ENCODE measurements at places on chromosomes 3 and 15. TPM values are rescaled to one million over a fixed set of nuclear protein-coding genes. Genes with fewer than 3 reads are reported as not detected.

The PIF1 gene
- 28.8 TPM for total RNA-seq

The ELL3 gene
- 2.7 TPM for total RNA-seq

The SH2D7 gene
- not detected for total RNA-seq

The NOP10 gene
- 210 TPM for total RNA-seq

The BCL6 gene
- 17.0 TPM for total RNA-seq

The PLD1 gene
- 16.7 TPM for total RNA-seq

The MINAR1 gene
- total RNA-seq = 0.66 TPM

The RHCG gene
- total RNA-seq = not detected

The GOLGA6B gene
- total RNA-seq = not detected

The PRSS50 gene
- total RNA-seq = 0.12 TPM

The SAMMSON gene
- 0.25 TPM for total RNA-seq

The AHSG gene
- total RNA-seq = not detected

The ATP8B4 gene
- 2.1 TPM for total RNA-seq

The PIK3R4 gene
- 30.6 TPM for total RNA-seq

The MYRIP gene
- 0.22 TPM for total RNA-seq

The JAGN1 gene
- total RNA-seq = 31.5 TPM

The RBMS3 gene
- total RNA-seq = 22.5 TPM

The ZBBX gene
- 0.12 TPM for total RNA-seq

The SLC6A1 gene
- not detected for total RNA-seq

The ARGFX gene
- total RNA-seq = not detected

The PPP1R14D gene
- total RNA-seq = not detected

The PLIN1 gene
- total RNA-seq = 0.22 TPM

All from uterine smooth muscle cell (primary cell).